ELF-1 (cell line): ENCODE measurements at places on chromosomes 12 and 14.

- no peak for DNase-seq
These were observed 29.0 kb upstream of the MEG3 start for GRCh38 chr14:100796946-100797345.

GRCh38 chr12:28539691-28540323 is 349.6 kb downstream of the CCDC91 start:
- no peak for DNase-seq

GRCh38 chr14:32820181-32820580 is 118.5 kb upstream of the NPAS3 start:
- DNase-seq = no peak

DNA sequence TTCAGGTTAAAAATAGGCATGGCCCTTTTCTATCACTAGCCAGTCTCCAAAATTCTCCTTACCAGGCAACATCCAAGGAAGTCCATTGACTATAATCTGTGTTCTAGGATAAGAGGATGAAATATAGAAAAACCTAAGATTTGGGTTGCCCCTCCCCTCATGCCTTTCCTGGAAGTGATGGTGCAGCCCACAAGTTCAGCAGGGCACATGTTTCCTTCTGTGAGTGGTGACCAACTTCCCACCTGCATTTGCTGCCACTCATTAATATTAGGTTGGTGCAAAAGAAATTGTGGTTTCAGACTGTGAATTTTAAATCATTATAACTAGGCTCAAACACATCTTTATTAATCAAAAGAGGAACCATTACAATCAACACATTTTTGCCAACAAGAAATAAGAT is 250.5 kb upstream of the FKBP4 start:
- DNase-seq = no peak

DNA sequence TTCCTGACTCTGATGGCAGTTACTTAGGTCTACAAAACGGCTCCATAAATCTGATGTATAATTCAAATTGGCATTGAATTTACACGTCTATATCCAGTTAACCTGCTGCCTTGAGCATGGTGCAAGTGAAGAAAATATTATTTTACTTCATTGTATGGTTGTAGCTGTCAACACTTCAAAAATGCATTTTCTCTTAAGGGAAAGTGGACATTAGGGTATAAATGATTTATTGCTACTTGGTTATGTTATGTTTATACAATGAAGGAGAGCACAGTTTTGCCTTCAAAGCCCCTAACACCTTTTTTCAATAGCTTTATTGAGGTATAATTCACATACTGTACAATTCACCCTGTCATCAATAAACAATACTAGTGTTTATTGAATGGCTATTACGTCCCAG is 2.0 kb upstream of the USP15 start:
- no peak for DNase-seq

- no peak for DNase-seq
These were observed 226.0 kb upstream of the PWP1 start for GRCh38 chr12:107459641-107460040.

DNA sequence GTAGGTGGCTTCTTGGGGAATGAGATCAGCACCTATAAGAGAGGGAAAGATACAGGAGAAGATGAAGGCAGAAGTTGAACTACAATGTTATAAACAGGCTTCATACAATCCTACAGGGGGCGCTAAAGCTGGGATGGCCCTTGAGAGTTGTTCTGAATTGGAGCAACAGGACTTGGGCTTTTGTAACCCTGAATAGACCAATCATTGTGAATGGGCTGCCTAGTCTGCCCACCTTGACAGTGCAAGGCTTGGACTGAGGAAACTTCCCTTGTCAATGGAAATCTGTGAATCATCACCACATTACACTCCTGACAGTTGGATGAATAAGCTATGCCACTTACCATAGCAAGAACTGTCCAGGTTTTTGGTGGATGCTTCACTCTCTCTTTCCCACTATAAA is 306.1 kb downstream of the KCNC2 start:
- no peak for DNase-seq

DNA sequence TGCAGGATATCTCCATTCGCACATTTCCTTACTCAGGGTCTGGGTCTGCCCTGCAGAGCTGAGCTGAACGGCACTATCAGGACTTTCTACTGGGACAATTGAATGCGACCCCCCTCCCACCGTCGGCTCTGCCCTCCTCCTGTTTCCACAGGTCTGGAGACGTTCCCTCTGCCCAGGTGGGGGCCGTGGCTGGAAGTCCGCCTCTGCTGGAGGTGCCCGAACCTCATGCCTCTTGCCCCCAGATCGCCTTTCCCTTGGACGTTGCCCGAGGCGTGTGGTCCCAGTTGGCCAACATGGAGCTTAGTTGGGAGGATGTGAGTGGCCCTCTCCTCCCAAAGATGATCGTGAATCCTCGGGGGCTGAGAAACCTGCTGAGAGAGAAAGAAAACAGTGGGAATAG is 21.2 kb upstream of the KLC1 start:
- DNase-seq = no peak
